NCI-H2107 (cell line): ENCODE measurements at places on chromosomes 5 and 9.

DNA sequence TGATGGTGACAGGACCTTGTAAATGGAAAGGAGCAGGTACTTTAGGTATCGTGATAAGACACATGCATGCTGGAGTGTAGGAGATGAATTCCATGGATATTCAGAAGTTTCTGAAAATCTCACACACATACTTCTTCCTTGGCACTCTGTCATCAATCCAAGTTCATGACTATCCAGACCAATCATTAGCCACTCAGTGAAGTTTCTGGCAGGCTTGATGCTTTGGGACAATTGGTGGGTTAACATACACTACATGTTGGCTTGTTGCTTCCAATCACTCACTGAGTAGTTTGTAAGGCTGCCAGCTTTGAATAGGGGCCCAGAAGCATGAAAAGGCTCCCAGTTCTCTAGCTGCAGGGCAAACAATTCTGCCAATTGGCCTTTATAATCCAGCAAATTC is 147.6 kb downstream of the CEMIP2 start:
- no peak for DNase-seq

- DNase-seq = no peak
Observed at GRCh38 chr5:127223256-127223974, 67.2 kb upstream of the MEGF10 start.

DNA sequence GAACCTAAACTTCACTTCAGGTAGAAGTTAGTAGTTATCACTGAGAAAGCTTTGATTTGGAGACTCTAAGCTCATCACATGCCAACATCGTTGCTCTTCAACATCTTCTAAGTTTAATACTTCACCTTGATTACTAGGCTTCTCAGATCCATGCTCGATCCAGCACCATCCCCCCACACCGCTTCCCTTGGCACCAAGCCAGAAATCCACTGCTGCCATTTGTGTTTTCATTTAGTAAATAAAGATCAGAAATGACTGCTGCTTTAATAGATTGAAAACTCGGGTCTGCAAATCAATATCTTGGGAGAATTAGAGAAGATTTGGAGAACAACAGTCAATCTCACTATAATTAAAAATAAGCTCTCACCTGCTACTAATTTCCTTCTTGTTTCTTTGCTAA is 214.7 kb upstream of the NR4A3 start:
- no peak for DNase-seq

GRCh38 chr9:21477466-21477865 is 4.6 kb downstream of the IFNE start:
- DNase-seq = no peak

DNA sequence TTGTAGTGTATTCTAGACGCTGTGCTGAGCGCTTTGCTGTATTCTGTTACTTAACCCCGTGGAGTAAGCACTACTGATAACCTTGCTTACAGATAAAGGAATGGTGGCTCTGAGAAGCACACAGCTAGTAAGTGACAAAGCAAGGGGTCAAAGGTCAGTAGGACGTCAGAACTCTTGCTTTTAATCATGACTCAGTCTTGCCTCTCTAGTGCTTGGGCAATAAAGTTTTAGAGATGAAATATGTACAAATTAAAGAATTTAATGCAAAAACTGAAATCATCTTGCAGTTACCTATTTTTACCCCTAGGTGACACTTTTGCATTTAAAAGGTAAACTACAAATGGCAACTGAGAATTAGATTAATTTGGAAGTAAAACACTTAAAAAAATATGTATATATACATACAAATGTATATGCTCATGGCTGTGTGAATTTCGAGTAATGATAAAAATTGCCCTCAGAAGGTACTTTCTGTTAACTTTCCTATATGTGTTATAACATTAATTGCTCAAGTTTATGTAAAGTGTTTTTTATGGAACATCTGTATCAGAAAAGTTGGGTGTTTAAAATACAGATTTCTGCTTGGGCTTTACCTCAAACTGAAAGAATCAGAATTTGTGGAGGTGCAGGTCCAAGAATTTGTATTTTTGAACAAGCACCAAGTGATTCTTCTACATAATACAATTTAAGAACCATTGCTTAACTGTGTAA is 175.1 kb upstream of the DAB2 start:
- no peak for DNase-seq

DNA sequence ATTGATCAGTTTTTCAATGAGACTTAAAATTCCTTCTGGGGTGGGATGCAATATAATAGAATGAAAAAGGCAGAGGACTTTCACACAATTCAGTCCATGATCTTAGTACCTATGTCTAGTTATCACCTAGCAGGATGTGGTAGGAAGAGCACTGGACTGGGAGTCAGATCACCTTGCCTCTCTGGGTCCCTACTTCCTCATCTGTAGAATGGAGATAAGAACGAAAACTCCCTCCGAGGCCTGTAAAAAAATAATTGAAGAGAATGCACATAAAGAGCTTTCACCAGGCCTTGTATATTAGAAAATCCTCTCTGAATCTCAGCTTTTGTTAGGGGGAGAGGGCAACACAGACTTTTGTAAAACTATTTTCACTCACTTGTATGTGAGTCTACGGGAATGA is 681 bp upstream of the TMEFF1 start:
- DNase-seq = no peak

GRCh38 chr5:122629121-122629677 is 145.7 kb upstream of the SNX2 start:
- no peak for DNase-seq
